ENCODE measurements at places on chromosomes 2 and 18.

DNA sequence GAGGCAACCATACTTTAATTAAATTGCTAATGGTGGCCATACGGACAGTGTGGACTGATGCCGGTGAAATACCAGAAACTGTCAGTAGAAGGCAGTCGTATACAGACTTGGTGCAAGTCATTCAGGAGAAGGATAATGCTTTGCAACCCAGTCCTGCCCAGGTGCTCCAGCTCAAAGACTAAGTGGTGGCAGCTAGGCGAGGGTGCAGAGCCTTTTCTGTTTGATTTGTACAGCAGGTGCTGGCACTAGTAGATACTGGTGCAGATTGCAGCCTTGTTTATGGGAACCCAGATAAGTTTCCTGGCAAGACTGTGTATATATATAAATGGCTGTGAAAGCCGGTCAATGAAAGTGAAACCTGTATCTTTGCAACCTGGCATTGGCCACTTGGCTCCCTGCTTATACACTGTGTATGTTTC, 208.3 kb upstream of the SYT4 start:
- DNase-seq, result no peak

- peak; percentile 14 for DNase-seq
Observed at GRCh38 chr2:28608500-28609424, 112.9 kb downstream of the PLB1 start.

DNA sequence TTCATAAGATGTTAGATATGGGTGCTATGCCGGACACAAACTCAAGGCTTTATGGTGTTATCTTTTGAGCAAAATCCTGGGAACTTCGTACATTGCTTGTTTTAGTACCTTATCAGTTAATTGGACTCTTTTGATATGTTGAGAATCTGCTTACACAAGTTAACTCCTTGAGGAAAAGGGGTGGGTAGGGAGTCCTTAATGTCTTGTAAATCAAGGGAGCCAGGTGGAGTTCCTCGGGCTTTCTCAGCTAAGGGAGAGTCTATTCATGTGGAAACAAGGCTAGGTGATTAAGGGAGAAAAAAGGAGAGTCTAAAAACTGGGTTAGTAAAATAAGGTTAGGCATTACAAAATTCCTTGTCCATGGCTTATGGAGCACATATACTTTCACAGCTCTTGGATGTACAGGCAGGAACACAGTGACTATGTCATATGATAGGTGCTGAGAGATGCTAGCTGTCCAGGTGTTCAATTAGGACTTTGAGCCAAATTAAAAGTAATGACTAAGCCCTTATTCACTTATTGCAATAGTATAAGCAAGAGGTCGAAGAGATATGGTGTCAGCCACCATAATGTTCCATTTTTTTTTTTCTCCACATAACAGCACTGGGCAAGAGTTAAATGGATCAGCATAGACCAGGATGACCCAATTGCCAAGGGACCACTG, 59.5 kb upstream of the DYNAP start:
- no peak for DNase-seq

- DNase-seq, result no peak
Observed at GRCh38 chr18:49691177-49691608, 122.1 kb downstream of the ACAA2 start.

DNA sequence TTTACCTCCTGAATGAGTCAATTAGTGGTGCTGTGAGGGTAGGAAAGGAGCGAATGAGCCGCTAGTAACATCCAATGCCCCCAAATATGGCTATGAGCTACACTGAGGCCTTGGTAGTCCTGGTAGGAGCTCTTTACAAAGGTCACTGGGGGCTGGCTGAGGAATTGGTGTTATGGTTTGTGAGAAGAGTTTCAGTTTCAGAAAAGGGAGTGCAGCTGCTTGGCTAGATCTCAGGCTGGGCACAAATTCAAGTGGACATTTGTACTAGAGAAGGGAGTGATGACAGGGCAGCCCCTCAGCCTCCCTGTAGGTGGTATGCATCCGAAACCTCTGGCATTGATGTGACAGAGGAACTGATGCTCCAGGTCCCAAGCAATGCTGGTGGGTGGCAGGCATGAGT, 13.9 kb upstream of the PAIP2B start:
- peak; percentile 43 for DNase-seq

DNA sequence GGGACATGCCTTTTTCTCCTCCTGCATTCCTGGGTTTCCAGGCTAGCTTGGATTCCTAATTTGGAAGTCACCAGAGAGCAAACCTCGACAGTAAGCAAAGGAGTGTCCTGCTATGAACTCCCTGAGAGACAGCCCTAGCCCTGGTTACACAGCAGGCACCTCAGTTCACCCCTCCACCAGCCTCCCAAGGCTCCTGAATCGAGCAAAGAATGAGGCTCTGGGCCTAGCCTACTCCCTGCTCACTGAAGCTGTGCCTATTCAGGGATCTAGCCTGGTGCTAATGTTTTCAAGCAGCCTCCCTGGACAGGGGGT, 66.7 kb upstream of the RMDN2 start:
- no peak for DNase-seq

DNA sequence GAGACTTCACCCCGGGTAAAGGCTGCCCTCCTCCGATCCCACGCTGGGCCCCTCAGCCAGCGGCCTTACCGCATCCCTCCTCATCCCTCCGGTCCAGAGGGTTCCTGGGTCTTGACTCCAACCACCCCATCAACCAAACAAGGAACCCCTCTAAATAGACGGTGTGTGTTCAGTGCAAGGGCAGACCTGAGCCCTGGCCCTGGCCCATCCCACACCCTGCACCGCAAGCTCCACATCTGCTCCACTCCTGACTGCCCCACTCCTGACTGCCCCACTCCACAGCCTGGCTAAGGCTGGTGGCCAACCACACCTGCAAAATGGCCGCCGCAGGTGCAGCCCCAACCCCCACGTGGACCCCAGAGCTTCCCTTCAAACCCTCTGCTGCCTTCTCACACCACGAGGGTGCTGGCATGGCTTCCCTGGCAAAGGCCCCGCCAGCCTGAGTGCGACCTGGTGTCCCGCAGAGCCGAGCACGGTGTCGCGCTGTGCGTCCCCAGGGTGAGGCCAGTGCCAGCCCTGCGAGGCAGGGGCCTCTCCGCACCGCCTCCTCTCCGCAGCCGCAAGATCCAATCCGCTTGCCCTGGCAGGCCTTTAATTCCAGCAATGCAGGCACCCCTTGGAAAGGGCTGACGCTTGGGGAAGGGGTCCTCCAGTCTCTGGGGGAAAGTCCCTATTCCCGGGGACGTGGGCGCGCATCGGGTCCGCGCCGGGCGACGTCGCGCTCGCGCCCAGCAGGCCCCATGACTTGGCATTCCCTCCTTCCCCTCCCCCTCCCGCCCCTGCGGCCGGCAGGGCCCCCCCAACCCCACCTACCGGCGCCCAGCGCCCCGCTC, 1.5 kb downstream of the KIF1A start:
- no peak for DNase-seq

GRCh38 chr2:231344851-231345250, 50.7 kb upstream of the B3GNT7 start:
- no peak for DNase-seq

GRCh38 chr18:22822024-22822423, 111.1 kb upstream of the RBBP8 start:
- DNase-seq, result no peak

GRCh38 chr2:85134255-85134895, 1.2 kb downstream of the TCF7L1 start:
- peak; percentile 73 for DNase-seq

- no peak for DNase-seq
Observed at GRCh38 chr2:48287976-48288375, 242.0 kb upstream of the STON1 start.
